ENCODE measurements at places on chromosomes 5 and 9. TPM values are rescaled to one million over a fixed set of nuclear protein-coding genes. Genes with fewer than 3 reads are reported as not detected.

The ZNF608 gene
- total RNA-seq = 17.2 TPM

DNA sequence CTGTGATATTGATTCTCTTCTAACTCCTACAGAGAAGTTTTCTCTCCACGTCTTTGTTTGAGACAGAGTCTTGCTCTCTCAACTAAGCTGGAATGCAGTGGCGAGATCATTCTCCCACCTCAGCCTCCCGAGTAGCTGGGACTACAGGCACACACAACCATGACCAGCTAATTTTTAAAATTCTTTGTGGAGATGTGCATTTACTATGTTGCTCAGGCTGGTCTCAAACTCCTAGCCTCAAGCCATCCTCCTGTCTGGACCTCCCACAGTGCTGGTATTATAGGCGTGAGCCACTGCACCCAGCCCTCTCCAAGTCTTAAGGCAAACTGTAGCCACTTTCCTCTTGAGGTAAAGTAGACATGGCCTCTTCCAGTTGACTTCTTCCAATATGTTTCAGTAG, 72.2 kb downstream of the SNX18 start:
- DNase-seq = peak; percentile 37

- DNase-seq = no peak
Observed at GRCh38 chr5:31680528-31680927, 41.6 kb downstream of the PDZD2 start.

The CCDC152 gene
- not detected for total RNA-seq

- no peak for DNase-seq
Observed at GRCh38 chr5:132370181-132370970, 866 bp downstream of the SLC22A5 start.

GRCh38 chr5:98570661-98571191, 202.7 kb upstream of the RGMB start:
- DNase-seq = no peak

The TPPP gene
- total RNA-seq = not detected

DNA sequence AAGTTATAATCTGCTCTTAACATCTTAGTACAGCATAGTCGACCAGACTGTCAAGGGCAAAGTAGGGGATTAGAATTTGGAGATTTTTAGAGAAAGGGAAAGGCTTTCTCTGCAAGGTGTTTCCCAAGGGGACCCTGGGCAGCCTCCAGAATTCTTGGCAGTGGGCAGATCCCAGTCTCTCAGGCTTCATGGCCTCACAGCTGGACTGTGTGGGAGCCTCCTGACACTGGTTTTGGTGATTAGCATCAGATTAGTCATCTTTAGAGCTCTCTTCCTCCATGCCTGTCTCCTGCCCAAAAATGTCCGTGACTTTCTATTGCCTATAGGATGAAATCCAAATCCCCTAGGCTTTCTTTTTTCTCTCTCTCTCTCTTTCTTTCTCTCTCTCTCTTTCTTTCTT, 370.7 kb downstream of the ZSWIM6 start:
- no peak for DNase-seq

DNA sequence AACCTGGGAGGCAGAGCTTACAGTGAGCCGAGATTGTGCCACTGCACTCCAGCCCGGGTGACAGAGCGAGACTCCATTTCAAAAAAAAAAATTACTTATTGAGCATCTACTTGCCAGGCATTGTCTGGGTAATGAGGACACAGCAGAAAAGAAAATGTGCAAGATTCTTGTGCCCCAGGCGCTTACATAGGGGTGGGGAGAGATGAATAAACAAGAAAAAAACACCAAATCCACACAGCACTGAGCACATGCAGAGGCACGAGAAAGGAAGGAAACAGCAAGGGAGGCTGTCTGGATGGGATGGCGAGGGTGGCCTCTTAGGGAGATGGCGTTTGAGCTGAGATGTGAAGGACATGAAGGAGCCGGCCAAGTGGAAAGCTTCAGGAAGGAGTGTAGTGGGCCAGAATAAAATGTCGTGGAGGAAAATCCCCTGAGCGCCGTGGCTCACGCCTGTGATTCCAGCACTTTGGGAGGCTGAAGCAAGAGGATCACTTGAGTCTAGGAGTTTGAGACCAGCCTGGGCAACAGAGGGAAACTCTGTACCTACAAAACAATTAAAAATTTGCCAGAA, 13.9 kb downstream of the DYNC2I2 start:
- no peak for DNase-seq

GRCh38 chr5:88058625-88059024, 210.0 kb downstream of the TMEM161B start:
- no peak for DNase-seq

DNA sequence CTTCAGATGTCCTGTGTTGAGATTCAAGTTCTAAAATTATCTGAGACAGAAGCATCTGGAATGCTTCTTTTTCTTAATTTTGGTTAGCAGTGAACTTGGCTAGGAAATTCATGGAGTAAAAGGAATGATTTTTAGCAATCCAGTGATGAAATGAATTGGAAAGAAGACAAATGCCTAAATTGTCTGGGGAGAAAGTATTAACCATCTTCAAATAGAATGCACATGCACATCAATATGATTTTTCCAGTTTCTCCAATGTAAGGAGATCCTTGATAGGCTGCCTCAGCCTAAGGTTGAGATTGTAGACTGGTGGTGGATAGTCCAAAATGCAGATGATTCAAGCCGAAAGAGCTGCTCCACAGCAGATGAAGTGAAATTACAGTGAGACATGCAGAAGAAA, 106.7 kb downstream of the PCSK5 start:
- DNase-seq = no peak

The KCTD16 gene
- under 0.01 TPM for total RNA-seq

GRCh38 chr5:60826653-60827052, 17.4 kb downstream of the ELOVL7 start:
- DNase-seq = no peak

DNA sequence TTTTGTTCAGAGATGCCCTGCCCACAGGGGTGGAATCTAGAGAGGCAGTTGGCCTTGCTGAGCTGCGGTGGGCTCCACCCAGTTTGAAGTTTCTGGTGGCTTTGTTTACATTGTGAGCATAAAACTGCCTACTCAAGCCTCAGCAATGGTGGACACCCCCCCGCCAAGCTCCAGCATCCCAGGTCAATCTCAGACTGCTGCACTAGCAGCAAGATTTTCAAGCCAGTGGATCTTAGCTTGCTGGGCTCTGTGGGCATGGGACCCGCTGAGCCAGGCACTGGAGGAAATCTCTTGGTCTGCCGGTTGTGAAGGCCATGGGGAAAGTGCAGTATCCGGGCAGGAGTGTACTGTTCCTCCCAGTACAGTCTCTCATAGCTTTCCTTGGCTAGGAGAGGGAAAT, 55.5 kb downstream of the MINAR2 start:
- no peak for DNase-seq

DNA sequence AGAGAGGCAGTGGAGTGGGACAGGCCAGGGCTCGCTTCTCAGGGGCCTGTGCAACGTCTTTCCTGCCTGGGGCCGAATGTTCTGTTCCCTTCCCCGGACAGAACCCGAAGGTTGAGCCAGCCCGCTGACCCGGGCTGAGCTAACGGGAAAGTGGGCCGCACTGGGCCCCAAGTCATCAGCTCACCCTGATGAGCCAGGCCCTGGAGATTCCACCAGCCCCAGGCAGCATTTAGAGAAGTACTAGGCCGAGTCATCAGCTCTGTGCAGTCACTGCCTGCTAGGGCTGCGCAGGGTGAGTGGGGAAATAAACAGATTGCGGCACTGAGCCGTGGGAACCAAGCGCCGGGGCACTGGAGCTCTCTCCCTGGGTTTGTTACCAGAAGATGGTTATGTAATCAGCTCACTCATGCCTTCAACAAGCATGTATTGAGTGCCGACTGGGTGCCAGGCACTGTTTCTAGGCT, 29.1 kb upstream of the DUSP1 start:
- DNase-seq = peak; percentile 93

The TRIM23 gene
- total RNA-seq = 13.5 TPM

DNA sequence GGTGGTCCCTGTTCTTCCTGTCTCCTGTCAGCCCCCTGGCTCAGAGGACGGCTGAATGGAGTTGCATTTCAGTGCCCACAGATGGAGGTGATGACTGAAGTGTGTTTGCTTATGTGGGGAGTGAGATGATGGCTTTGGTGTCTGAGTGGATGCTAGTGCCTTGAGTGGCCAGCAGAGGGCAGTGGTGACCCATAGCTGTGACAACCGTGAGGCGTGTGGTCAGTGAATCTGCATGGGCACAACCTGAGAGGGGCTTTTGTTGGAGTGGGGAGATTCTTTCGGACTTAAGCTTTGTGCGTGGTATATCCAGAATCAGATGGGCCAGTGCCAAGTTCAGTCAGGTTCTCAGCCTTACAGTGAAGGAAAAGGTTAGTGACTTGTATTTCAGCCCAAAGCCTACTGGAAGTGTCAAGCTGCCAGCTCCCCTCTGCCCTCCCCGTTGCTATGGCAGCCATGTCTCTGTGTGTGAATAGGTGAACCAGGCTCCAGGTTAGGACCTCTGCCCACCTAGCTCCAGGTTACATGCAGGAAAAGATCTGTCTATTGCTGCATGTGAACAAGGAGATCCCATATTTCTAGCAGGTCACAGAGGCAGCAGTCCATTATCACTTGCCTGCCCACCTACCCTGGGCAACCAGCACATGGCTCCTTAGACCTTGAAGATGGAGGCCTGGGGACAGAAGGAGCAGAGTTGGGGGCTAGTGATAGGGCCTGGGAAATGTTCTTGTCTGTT, 14.7 kb upstream of the CXXC5 start:
- peak; percentile 80 for DNase-seq

The PKD2L2 gene
- total RNA-seq = not detected
